T-helper 1 cell (primary cell): ENCODE measurements at places on chromosomes 7 and 10.

DNA sequence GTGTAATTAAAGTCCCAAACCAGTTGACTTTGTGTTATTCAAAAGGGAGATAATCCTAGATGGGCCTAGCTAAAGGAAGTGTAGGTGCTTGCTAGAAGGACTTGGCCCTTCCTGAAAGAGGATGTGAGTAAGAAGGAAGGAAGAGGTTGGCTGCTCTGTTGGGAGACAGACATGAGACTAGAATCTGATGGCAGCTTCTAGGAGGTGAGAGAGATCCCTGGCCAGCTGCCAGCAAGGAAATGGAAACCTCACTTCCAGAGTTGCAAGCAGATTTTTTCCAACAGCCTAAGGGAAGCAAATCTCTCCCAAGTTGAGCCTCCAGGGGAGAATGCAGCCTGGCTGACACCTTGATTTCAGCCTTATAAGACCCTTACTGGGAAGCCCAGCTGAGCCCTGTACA is 368.4 kb upstream of the ZMIZ1 start:
- DNase-seq = no peak

GRCh38 chr7:146826329-146826728 is 709.7 kb downstream of the CNTNAP2 start:
- no peak for DNase-seq

DNA sequence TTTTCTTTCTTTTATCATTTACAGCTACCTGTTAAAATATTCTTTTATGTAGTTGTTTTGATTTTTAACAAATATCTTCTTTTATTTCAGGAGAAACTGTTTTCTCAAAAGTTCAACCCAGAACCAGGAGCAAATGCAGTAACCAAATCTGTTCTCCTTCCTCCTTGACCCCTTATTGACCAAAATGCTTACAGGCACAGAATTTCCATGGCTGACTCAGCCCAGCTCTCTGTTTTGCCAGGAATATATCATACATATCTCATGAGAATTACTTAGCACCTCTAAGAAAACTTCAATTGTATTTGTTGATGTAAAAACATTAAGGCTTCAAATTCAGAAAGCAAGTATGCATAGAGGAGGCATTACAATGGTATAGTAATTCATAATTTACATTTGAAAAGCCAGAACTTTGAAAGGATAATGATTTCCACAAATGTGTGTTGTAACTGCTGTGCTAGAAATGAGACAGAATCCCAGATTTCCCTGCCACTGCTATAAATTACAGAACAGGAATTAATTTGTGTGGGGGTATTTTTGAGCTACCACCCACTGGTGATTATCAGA is 2.2 kb downstream of the GSAP start:
- DNase-seq = no peak

DNA sequence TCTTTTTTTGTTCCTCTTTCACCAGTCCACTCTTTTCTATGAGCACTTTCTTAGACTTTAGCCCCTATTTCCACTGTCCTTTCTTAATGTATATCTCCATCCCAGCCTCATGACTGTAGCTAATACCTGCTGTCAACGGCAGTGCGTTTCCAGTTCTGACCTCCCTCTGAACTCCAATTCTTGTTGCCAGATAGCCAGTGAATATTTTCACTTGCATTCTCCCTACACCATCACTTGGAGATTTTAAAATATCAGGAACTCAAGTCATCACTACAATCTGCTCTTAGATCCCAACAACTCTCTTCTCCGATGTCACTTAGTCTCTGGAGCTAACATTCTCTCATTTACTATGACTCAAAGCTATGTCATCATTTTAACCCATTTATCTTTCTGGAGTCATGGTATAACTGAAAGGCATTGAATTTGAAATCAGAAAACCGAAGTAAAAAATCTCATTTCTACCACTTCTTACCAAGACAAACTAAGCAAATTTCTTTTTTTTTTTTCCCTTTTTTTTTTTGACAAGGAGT is 5.1 kb upstream of the SLC16A12 start:
- no peak for DNase-seq

- DNase-seq = no peak
Measured at GRCh38 chr7:129923709-129924108, 29.1 kb downstream of the UBE2H start.

DNA sequence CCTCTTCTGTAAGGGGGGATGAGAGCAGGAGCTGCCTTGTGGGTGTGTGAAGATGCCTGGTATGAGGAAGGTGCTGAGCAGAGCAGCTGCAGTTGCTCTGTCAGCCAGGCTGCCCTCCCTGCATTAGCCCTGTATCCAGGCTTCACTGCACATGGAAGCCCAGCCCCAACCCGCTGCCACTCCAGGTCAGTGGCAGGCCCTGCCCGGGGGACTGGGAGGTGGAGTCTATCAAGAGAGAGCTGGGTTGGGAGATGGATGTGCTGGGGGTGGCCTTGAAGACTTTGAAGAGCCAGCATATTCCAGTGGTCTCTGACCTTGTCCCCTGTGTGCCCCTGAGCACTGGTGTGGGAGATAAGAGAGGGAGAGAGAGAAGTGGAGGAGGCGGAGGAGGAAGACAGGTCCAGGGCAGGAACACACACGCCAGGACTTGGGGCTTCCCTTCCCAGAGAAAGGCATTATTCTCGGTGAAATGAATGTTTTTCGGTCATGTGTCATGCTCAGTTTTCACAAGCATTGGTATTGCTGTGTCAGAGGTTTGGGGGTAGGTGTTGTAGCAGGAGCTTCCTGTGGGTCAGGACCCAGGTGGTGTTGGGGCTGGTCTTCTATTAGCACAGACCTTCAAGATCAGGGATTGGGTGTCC is 2.6 kb downstream of the PPIF start:
- no peak for DNase-seq

- DNase-seq = no peak
Measured at GRCh38 chr10:79052291-79053080, 16.3 kb upstream of the ZMIZ1 start.

GRCh38 chr10:77592946-77593636 is 44.5 kb downstream of the KCNMA1 start:
- no peak for DNase-seq

GRCh38 chr10:29714096-29714874 is 79.5 kb upstream of the SVIL start:
- DNase-seq = no peak

- no peak for DNase-seq
Measured at GRCh38 chr10:6503171-6503570, 76.9 kb downstream of the PRKCQ start.
